Substantia nigra (tissue), 51 donors: ENCODE measurements at places on chromosomes 16 and 17.

DNA sequence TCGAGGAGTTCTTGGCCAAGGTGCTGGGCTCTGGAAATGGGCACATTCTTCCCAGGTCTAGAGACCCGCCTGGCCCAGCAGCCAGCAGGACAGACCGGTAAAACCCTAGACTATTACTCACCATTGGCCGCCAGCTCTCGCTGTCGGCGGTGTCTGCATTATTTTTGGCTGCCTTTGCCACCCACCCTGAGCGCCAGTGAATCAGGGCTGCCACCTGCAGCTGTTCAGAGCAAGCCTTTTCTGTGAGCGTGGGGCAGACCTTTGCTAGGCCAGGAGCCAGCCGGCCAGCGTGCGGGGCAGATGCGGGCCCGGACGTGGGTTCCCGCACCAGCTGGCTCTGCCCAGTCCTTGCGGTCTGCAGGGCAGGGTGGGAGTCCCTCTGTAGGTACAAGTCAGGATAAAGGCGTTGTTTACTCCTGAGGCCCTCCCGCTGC is 15.8 kb upstream of the CLEC18A start:
- no peak for DNase-seq

GRCh38 chr16:57725554-57725953 is 10.0 kb upstream of the KATNB1 start:
- no peak for DNase-seq

- no peak for DNase-seq
Measured at GRCh38 chr17:60745544-60745943, 67.9 kb downstream of the BCAS3 start.

GRCh38 chr17:42623732-42624596 is 14.5 kb downstream of the TUBG1 start:
- DNase-seq = no peak

DNA sequence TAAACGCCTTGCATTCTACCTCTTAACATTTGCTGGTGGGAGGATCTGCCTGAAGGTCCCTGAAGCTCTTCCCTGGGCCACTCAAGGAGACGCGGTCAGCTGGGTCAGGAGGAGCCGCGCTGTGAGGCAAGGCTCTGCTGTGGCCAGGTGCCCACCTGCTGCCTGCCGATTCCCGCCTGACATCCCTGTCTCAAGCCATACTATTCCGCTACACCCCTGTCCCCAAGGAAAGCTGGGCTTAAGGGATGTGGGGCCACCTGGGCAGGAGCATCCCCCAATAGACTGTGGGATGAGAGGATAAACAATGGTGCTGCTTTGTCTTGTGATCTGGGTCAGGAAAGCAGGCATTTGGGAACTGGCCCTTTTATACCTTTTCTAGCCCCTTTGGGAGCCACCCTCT is 5.1 kb downstream of the TPPP3 start:
- no peak for DNase-seq

DNA sequence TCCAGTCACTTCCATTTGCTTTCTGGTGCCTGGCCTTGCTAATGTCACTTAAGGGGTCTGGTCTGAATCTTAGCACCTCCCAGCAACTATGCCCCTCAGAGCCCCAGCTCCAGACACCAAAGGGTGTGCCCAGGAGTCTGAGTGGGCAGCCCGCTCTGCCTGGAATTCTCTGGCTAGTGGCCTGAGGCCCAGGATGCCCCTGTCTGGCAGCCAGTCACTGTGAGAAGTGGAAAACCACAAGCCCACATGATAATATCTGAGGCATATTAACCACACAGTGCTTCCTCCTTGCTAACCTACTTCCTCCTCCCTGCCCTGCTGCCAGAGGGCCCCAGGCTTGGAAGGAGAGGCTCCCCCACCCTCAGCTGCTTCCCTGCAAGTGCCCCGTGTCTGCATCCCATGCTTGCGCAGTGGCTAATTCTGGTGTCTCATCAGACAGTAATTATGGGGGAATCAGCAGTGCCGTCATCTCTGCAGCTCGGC is 14.0 kb downstream of the SRCIN1 start:
- no peak for DNase-seq

DNA sequence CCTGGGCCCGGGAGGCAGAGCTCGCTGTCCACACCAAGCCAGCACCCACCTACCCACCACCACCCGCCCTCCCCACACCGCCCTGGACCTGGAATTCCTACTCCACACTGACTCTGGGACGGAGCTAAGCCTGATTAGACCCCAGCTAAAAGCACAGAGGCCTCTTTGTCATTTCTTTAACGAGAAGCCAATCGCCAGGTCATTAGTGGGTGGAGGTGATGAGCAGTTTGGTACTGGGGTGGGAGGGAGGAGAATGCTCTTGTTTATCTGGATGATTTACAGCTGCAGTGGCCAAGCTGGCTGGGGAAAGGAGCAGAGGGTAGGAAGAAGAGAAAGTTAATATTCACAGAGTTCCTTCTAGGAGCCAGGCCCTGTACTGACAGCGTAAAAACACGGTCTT is 6.0 kb upstream of the BHLHA9 start:
- no peak for DNase-seq

- DNase-seq = no peak
Measured at GRCh38 chr17:65259696-65260485, 122.7 kb downstream of the RGS9 start.

DNA sequence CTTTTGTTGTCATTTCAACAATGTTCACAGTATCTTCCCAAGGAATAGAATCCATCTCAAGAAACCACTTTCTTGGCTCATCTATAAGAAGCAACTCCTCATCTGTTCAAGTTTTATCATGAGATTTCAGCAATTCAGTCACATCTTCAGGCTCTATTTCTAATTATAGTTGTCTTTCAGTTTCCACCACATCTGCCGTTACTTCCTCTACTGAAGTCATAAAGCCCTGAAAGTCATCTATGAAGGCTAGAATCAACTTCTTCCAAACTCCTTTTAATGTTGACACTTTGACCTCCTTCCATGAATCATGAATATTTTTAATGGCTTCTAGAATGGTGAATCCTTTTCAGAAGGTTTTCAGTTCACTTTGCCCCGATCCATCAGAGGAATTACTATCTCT is 102.1 kb downstream of the CDH13 start:
- no peak for DNase-seq

DNA sequence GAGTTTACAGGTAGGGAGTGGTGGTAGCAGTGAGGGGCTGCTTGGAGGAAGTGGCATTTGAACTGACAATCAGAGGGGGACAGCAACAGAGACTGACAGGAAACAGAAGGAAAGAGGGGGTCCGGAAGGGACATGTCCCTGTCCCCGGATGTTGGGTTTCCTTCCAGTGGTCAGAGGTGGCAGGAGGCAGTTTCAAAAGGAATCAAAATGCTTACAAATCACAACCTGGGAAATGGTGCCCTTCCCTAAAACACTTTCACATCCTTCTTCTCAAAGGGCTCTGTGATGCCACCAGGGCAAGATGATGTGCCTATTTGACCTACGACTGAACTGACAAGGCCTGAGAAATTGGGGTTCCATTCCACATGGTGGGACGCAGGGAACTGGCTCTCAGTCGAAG is 19.7 kb downstream of the ADGRG1 start:
- DNase-seq = no peak

DNA sequence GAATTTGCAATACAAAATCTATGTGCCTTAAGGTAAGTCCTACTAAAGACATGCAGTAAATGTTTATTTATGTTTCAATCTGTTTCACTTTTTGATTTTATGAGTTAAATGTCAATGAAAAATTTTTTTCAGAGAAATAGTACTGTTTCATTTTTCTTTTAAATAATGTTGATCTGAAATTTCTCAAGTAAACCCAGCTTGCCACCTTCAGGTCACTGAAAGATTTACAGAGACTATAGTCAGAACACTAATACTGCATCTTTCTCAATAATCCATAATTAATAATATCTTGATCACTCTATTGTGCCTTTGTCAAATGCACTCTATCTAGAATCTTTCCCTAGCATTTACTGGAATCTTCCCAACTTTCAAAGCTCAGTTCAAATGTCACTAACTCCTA is 6.5 kb upstream of the DHX40 start:
- DNase-seq = no peak

DNA sequence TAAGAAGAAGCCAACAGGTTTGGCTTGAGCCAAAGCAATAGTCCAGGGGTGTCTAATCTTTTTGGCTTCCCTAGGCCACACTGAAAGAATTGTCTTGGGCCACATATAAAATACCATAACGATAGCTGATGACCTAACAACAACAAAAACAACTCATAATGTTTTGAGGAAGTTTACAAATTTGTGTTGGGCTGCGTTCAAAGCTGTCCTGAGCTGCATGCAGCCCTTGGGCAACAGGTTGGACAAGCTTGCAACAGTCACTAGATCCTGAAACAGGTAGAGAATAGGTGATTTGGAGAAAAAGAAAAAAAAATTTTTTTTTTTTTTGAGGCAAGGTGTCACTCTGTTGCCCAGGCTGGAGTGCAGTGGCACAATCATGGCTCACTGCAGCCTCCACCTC is 4.5 kb downstream of the CRYBA1 start:
- no peak for DNase-seq

GRCh38 chr16:86019446-86020047 is 120.6 kb downstream of the IRF8 start:
- DNase-seq = no peak

GRCh38 chr16:47753659-47754058 is 292.5 kb downstream of the PHKB start:
- no peak for DNase-seq

GRCh38 chr16:497258-497657 is 30.3 kb upstream of the CAPN15 start:
- DNase-seq = no peak

- no peak for DNase-seq
Measured at GRCh38 chr16:54145881-54146280, 140.7 kb downstream of the IRX3 start.

GRCh38 chr17:43759836-43760235 is 1.2 kb upstream of the SOST start:
- DNase-seq = no peak

DNA sequence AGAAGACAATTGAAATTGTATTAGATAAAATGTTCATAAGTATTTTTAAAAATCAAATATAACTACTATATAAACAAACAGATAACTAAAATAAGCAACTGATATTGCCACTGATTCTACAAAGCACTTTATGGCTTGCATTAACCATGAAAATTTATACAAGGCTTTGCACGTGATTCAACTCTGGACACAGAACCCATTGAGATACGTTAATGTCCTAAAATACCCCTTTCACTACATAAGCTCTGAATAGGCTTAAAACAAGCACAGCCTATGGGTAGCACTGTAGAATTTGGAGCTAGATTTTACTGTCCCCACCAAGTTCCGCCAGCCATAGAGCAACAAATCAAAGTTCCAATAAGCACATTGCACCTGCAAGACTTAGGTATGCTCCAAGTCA is 4.5 kb downstream of the ZNF652 start:
- no peak for DNase-seq

DNA sequence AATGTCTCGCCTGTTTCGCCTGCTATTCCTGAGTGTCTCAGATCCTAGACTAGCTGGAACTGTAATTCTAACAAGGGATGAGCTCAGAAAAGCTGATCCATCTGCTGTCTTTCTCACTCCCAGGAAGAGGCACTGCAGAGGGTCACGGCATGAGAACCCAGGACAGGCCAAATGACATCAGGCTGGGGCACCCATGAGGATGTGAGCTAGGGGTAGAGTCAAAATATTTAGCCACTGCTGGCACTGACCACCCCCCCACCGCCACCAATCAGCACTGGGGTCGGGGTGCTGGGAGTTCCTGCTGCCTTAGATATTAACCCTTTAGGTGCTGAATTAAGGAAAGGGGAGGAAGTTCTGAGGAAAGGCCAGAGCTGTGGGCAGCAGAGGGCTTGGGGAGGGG is 112.4 kb downstream of the IRX3 start:
- no peak for DNase-seq

GRCh38 chr16:14502932-14503741 is 126.9 kb downstream of the PARN start:
- no peak for DNase-seq

DNA sequence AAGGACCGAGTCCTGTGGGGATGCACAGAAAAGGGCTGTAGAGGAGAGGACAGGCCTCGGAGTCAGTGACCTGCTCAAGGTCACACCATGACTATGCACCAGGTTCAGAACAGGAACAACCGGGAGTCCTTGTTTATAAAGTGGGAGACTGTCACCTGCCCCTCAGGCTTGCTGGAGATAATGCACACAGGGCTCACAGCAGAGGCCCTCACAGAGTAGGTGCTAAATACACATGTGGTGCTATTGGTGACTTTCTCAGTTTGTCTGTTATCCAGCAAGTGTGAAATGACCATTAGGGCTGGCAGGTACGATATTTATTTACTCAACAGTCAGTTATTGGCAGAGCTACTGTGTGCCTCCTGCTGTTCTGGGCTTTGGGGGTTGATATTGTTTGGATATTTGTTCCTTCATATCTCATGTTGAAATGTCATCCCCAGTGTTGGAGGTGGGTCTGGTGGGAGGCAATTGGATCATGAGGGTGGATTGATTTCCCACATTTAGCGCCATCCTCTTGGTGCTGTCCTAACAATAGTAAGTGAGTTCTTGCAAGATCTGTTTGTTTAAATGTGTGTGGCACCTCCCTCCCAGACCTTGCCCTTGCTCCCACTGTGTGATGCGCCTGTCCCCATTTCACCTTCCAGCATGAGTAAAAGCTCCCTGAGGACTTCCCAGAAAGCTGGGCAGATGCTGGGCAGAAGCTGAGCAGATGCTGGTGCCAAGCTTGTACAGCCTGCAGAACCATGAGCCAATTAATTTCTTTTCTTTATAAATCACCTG is 162.1 kb upstream of the MPHOSPH6 start:
- DNase-seq = no peak

GRCh38 chr16:87207965-87208364 is 109.2 kb downstream of the C16orf95 start:
- no peak for DNase-seq

- DNase-seq = no peak
Measured at GRCh38 chr16:25877103-25877502, 185.3 kb downstream of the HS3ST4 start.

GRCh38 chr17:6027342-6028024 is 42.7 kb upstream of the WSCD1 start:
- DNase-seq = no peak

- DNase-seq = no peak
Measured at GRCh38 chr16:5006348-5007193, 27.2 kb downstream of the NAGPA start.
